8988T (cell line): ENCODE measurements at places on chromosomes 3 and 15.

DNA sequence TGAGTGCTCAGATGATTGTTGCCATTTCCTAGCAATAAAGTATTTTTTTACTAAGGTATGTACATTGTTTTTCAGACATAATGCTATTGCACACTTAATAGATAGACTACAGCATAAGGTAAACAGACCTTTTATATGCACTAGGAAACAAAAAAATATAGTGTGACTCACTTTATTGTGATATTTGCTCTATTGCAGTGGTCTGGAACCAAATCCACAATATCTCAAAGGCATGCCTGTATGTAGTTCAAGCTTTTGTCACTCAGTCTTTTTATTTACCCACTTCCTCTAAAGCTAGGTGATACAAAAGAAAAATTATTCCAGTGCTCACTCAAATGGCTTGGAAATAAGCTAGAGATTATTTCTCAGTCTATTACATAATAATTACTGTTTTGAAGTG is 209.9 kb upstream of the VEPH1 start:
- no peak for DNase-seq

DNA sequence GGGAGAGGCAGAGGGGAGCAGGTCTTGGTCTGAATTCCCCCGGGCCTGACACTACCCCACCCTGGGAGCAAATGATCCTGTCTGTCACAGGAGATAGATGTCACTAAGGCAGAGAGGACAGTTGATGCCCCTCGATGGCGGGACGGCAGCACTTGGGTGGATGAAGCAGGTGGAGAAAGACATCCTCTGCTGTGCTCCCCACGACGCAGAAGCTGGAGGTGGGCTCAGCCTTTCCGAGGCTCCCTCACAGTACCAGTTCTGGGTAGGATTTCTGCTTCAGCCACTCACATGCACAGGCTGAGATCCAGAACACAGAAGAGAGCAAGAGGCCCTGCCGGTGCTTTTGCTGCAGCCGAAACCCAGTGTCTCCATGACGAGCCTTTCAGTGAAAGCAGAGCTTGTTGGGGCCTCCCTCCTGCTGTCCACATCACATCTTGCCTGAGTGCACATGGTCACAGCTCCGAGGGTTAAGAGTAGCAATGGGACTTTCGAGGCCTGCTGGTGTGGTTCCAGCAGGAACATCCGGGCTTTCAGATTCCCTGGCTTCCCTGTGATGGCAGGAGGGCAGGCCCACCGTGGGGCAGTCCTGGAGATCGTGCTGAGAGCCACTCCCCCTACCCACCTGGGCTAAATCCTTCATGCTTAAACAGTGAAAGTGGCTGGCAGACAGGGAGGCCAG is 107.3 kb upstream of the PRR20G start:
- no peak for DNase-seq

GRCh38 chr15:67622110-67622509 is 79.6 kb downstream of the MAP2K5 start:
- DNase-seq = no peak

- no peak for DNase-seq
Observed at GRCh38 chr3:186452517-186452916, 90.5 kb upstream of the DGKG start.

DNA sequence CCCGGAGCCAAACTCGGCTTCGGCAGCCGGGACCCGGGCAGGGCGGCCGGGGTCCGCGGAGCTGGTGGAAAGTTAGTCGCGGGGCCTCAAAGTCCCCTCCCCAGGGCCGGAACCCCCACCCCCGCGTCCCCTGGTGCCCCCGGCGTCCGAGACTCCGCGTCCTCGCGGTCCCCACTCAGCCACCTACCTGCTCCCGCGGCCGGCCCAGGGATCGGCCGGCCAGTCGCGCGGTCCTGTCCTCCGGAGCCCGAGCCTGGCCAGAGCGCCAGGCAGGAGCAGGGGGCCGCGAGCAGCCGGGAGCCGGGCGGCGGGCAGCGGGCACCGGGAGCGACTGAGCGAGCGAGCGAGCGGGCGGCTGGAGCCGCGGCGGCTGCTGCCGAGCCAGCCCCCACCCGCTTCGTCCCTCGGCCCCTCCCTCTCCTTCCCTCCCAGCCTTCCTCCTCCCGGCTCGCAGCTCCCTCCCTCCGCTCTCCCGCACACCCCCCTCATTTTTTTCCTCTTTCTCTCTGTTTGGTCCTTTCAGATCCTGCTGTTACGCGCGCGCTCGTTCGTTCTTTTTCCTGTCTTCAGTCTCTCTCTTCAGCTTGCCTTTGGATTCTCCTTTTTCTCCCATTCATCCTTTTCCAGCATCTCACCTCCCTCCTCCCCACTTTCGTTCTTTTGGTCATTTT is at the start of gene MEGF11:
Gene MEGF11 (minus strand): TSS at position 333 of the 671 bp plus-strand sequence. CDS start 125,347 bp downstream, outside the sequence.
- DNase-seq = peak; percentile 55

GRCh38 chr3:56788521-56788920 is 13.2 kb downstream of the ARHGEF3 start:
- DNase-seq = no peak

GRCh38 chr3:171455603-171456550 is 4.3 kb downstream of the TNIK start:
- no peak for DNase-seq

- DNase-seq = no peak
Observed at GRCh38 chr15:73442968-73443367, at the start of gene REC114. Gene REC114, plus strand, starts transcription at chr15:73443164. Its CDS starts 22 bp downstream, at chr15:73443186.

- DNase-seq = no peak
Observed at GRCh38 chr3:46861605-46862368, 1.5 kb downstream of the MYL3 start.

DNA sequence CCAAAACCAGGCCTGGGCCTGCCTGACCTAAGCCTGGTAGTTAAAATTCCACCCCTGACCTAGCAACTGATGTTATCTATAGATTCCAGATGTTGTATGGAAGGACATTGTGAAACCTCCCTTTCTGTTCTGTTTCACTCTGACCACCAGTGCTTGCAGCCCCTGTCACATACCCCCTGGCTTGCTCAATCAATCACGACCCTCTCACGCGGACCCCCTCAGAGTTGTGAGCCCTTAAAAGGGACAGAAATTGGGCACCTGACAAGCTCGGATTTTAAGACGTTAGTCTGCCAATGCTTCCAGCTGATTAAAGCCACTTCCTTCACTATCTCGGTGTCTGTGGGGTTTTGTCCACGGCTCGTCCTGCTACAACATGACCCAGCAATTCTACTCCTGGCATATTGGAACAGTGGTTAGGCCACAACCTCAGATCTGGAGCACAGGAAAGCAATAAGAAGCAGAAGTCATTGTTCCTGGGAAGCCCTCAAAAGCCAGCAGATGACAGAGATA is 36.7 kb upstream of the LHFPL4 start:
- no peak for DNase-seq

GRCh38 chr15:38354315-38354929 is 99.5 kb upstream of the FAM98B start:
- no peak for DNase-seq

DNA sequence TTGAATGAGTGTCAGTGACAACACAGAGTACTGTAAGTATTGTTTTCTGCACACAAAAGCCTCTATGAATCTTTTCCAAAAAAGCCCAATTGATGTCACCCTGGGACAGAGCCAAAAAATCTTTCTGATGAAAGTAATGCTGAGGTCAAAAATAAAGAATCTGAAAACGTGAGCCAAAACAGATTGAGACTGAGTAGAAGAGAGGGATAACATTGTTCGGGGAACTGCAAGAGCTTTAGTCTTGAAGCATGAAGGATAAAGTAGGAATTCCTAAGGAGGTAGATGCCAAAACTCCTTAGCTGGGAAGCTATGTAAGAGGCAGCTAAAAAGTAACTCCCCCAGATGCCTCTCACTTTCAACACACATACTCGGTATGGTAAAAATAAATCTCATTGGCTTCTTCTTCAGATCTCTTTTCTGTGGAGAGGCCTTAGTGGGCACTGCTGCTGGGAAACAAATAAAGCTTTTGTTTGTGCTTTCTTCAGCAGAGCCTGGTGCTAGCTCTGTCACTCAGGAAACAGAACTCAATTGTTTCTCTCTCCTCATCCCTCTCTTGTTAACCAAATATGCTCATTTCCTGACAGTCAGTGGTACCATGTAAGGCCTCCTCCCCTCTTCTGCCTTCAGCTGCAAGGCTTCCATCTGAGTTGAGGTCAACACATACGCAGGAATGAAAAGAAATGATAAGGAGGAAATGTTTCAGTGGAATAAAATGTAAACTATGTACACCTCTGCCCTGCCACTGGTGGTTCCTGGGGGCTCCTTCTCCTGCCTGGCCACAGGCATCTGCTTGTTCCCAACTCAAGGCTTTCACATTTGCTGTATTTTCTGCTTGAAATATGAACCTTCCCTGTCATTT is 58.1 kb downstream of the CD200 start:
- peak; percentile 10 for DNase-seq

DNA sequence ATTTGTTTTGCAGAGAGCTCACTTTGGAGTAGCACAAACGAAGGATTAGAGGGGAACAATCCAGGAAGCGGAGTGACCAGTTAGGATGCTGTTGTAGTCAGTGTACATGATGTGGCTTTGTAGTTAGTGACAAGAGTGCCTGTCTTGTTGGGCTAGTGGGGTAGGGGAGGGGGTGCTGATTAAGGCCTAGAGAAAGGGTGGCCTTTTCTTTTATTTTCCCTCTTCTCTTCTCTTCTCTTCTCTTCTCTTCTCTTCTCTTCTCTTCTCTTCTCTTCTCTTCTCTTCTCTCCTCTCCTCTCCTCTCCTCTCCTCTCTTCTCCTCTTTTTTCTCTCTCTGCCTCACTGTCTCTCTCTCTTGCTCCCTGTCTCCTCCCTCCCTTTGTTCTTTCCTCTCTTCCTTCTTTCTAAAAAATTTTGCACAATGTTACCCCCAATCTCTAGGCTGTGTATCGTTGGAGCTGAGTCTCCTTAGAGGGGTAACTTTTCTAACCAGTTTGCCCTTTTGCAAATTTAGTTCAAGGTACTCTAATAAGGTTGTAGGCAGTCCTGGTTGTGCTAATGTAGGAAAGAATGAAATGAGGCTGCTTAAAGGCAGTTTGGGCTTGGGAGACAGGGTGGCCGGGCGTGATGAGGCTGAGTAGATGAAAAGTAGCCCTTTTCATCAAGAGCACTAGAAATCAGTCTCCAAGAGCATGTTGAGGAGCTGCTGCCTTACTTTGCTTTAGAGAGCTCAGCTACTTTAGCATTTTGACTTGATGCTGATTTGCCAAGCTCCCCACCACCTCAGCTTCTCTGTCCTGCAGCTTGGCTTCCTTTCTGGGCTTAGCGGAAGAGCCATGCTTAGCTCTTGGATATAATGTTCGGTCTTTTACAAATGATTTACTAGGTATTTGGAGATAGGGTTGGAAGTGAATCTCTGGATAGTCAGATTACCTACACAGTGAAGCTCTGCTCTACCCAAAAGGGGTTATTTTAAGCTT is 58.6 kb downstream of the SV2B start:
- DNase-seq = no peak

GRCh38 chr15:42604894-42605744 is 29.7 kb downstream of the STARD9 start:
- no peak for DNase-seq

DNA sequence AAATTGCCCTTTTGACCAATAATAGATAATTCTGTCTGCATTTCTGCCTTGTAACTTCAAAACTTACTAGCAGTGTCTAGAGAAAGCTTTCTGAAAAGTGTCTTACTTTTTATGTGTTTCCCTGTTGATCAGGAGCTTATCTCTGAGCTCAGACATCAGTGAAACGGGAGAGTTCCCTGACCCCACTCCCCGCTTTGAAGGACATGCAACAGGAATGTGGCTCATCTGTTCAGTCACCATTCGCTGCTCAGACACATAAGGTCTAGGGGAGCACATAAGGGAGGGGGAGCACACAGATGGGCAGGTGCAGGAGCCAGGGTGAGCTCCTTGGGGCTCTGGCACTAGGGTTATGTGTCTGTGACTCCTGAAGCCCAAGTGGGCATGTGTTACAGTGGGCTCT is 205.0 kb downstream of the FEZF2 start:
- no peak for DNase-seq

GRCh38 chr3:193744822-193745684 is 152.0 kb downstream of the OPA1 start:
- no peak for DNase-seq

- DNase-seq = no peak
Observed at GRCh38 chr3:175346573-175347356, 487.6 kb downstream of the NAALADL2 start.

- DNase-seq = no peak
Observed at GRCh38 chr3:130411320-130411719, 65.8 kb downstream of the COL6A5 start.

GRCh38 chr3:39065197-39065596 is 13.4 kb downstream of the WDR48 start:
- peak; percentile 22 for DNase-seq

DNA sequence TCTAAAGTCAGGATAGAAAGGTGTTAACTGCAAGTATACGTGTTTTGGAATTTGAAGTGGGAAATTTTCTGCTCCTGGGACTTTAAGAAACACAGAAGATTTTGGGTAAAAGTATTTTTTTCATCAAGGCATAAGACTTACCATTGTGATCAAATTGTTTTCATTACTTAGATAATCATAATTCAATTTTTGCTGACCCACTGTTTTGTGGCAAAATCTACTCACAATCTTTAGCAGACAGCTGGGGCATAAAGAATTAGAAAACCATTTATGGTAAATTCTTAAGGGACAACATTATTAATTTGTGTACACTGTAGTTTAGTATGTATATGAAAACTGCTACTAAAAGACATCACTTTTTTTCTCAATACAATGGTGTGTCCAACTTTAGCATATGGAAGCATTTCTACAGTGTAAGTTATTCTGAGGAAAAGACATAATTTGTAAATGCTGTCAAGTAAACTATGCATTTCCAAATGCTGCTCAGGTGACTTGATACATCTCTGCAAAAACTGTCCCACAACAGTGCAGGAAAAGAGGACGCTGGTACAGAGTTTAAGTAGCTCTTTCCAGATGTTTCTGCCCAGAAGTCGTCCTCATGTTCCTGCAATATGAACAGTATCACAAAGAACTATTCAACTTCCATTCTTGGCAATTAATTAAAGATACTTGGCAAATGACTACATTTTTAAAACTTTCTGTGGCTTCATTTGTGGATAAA is 52.3 kb downstream of the THSD4 start:
- DNase-seq = no peak

- no peak for DNase-seq
Observed at GRCh38 chr3:123281406-123281805, 79.7 kb downstream of the SEC22A start.

DNA sequence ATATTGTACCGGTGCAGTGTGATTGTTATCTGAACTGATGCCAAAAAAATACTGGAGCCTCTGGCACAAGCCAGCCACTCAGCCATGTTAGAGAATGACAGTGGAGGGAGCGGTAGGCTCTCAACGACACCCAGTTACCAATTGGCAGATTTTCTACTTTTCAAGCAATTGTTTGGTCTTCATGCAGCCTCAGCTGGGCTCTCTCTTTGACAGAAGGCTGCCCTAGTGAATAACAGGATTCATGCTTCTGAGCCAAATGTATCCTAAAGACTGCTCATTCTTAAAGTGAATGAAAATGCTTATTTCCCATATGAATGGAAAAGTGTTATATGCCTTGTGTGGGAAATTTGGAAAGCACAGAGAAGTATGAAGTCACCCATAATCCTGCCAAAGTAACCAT is 261.2 kb upstream of the TRIM42 start:
- no peak for DNase-seq

- DNase-seq = no peak
Observed at GRCh38 chr3:177680472-177680821, 483.2 kb upstream of the TBL1XR1 start.

- no peak for DNase-seq
Observed at GRCh38 chr3:62246094-62246493, 127.3 kb downstream of the FEZF2 start.

- peak; percentile 59 for DNase-seq
Observed at GRCh38 chr15:64045774-64046420, 388 bp downstream of the DAPK2 start.
